ENCODE measurements at places on chromosomes 2 and 18.

GRCh38 chr18:45639408-45639807 is 24.1 kb downstream of the SLC14A2 start:
- DNase-seq: no peak

DNA sequence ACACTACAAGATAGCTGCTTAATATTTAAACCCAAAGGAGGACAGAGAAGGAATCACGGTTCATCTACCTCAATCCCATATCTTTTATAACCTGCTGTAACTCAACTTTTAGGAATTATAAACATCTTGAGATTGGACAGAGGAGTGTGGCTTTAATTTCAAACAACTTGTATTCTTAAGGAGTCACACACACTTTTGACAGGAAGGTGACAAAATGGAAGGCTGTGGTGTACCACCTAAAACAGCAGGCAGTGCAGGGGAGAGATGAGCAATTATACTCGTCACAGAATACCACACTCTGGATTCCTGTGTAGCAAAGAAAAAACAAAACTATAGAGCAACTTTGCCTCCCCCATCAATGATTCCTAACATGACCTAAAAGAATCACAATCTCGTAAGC is 194.8 kb downstream of the ZEB2 start:
- DNase-seq: no peak

- no peak for DNase-seq
These were observed 13.7 kb downstream of the CFAP65 start for GRCh38 chr2:219027511-219028055.

DNA sequence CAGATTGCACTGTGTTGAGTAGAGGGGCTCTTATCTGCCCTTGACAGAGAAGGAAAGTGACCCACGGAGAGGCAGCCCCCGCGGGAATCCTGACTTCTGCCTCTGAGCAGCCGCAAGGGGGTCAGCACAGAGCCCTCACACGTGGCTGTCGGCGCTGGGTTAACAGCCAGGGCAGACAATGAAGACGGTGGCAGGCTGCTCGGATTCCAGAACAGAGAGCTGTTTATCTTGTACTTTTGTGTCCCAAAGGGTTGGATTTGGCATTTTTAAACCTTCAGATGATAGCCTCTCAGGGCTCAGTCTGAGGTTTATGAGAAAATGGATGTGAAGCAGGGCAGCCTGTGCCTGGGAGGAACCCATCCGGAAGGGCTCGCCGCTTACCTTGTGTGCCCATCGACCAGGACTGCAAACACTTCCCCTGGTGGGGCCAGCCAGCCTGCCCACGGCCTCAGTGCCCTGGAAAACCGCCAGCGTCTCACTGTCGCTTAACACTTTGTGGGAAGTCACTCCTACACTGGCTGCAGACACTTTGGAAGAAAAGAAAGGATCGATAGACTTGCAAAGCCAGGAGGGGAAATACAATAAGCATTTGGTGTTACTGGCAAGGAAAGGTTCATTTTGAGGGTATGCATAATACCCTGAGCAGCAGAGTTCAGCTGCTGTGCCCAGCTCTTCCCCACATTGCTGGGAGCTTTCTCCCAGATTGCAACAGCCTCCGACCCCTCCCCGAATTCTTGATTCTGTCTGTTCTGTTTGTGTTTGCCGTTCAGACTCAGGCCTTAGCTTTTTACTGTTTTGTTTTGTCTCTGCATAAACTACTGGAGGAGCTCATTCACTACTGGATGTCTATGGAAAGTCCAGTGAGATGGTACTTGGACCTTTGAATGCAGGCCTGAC is 325.3 kb upstream of the MYT1L start:
- no peak for DNase-seq

GRCh38 chr2:240449764-240450531 is 14.5 kb downstream of the GPC1 start:
- DNase-seq: peak; percentile 87

- DNase-seq: no peak
These were observed 74.5 kb downstream of the MIB1 start for GRCh38 chr18:21815101-21815500.

DNA sequence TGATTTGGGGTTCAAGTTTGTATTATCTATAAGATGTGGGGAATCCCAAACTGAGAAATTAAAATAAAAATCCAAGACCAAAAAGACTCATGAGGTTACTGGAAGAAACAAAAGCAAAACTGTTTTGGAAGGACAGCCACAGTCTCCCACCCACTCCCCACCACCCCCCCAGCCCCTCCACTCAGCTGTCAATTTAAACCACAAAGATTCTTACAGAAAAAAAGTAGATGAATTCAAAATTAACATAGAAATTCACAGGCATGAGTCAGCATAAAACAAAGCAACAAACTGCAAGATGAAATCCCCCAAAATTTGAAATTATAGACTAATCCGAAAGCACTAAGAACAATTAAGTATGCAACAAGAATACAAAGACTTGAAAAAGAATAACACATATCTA is 12.1 kb downstream of the MAP4K3 start:
- DNase-seq: no peak

- peak; percentile 77 for DNase-seq
These were observed 80.7 kb upstream of the MEX3C start for GRCh38 chr18:51278045-51278649.

GRCh38 chr2:237122214-237122666 is 36.6 kb downstream of the COPS8 start:
- peak; percentile 52 for DNase-seq

DNA sequence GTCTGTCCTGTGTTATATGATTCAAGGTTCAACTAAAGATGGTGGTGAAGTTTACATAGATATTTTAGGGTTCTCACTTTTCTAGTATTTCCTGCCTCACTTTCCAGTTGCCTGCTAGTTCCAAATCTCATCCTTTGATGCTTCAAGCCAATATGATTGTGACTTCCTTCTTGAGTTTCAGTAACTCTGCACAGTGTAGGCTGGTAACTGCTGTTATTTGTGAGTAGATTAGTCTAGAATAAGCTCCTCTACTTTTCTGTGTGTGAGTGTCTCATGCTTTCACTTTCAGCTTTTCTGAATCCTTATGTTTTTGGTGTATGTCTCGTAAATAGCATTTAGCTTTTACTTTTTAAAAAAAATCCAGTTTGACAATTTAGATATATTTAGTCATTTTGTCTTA is 42.6 kb downstream of the GALNT1 start:
- DNase-seq: no peak

GRCh38 chr2:59046401-59047372 is 805.6 kb upstream of the FANCL start:
- DNase-seq: no peak

DNA sequence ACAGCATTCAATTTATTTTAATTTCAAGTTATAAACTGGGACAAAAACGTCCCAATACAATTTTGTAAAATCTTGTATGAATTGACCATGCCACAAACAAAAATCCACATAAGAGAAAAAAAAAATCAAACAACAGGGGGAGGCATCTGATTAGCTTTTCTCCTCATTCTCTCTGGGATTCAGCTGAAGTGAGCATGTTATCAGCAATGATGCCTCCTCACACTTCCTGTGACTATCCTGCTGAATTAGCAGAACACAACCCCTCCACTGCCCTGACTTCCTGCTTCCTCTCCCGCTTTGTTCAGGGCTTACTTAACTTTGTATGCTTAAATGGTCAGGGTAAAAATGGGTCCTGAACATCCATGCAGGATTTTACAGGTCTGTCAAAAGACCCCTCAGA is 132.2 kb upstream of the ITGB6 start:
- no peak for DNase-seq

DNA sequence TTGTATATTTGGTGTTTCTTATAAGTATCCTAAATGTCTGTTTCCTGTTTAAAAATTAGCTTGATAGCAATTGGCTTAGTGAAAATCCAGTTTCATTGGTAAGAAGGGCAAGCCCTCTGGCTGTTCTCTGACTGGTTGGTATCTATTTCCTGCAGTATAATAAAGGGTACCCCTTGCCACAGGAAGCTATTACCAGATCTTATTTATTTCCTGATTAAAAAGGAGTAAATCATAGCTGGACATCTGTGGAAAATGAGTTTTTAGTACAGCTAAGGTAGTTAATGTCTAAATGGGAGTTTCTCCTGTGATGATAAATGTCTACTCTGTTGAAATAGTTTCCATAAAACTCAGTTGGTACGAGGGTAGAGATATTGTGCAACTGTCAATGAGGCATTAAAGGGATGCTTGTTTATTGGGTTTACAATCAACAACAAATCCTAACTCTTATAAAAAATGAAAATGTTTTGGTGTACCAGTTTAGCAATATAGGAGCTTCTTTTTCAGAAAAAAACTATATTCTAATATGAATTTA is 58.7 kb downstream of the FASTKD2 start:
- no peak for DNase-seq

- DNase-seq: no peak
These were observed 15.7 kb upstream of the DPP10 start for GRCh38 chr2:114426756-114427155.
